NCI-H1092 treated with DMSO at 0.1 percent for 48 hours (cell line): ENCODE measurements at places on chromosomes 2 and 18.

GRCh38 chr2:229679393-229680125, 34.8 kb downstream of the DNER start:
- DNase-seq, result no peak

GRCh38 chr18:72376256-72376655, 167.9 kb downstream of the CBLN2 start:
- DNase-seq, result no peak

GRCh38 chr2:187390891-187391290, 57.2 kb downstream of the CALCRL start:
- peak; percentile 4 for DNase-seq

GRCh38 chr2:105790461-105791149, 45.9 kb downstream of the NCK2 start:
- DNase-seq, result no peak

GRCh38 chr2:189803431-189803830, 19.2 kb downstream of the PMS1 start:
- DNase-seq, result no peak

- no peak for DNase-seq
These were observed 111.3 kb downstream of the PLCL1 start for GRCh38 chr2:197915548-197916265.

GRCh38 chr2:146850746-146851145, 994.1 kb upstream of the ACVR2A start:
- DNase-seq, result no peak

DNA sequence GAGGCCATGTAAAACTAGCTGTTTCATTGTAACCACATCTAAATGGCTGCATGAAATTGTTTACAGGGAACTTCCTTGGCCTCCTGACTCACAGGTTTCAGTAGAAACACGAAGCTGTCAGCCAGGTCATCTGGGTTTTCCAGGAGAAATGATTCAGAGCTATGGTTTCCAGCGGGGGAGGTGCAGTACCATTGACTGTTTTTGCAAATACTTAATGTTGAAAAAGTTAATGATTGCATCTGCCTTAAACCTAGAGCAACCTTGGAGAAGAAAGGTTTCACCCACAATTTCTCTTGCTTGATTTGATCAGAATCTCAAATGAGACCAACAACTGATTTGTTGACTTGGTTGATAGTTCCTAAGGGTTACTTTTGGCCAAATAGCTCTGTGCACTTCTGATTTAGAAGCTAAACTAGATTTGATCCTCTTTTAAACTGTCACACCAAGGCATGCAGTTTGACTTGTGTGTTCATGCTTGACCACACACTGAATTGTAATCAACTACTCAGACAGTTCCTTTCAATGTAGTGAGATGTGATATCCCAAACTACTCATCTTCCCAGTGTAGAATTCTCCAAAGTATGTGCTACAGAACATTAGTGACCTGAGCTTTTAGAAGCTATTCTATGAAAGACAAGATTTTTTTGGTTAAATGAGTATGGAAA, 193.5 kb upstream of the CHST9 start:
- no peak for DNase-seq

DNA sequence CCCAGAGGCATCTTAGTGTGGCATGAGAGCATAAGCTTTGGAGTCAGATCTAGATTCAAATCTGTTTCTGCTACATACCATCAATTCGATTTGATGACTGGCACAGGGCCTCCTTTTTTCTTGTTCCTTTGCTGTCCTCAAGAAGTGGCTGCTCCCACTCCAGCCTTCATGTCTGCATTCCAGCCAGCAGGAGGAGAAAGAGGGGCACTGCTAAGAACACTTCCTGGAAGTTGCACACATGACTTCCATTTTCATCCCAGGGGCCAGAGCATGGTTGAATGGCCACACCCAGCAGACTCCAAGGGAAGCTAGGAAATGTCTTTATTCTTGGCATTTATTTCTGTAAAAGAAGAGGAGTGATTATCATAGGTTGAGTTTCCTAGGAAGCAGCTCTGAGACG, 50.4 kb downstream of the EML6 start:
- DNase-seq, result no peak

- peak; percentile 53 for DNase-seq
These were observed 62.0 kb downstream of the CACNB4 start for GRCh38 chr2:152036611-152037469.

- no peak for DNase-seq
These were observed 34.0 kb upstream of the TMEM178A start for GRCh38 chr2:39631718-39632117.
